WERI-Rb-1 (cell line): ENCODE measurements at places on chromosomes 16 and 17.

DNA sequence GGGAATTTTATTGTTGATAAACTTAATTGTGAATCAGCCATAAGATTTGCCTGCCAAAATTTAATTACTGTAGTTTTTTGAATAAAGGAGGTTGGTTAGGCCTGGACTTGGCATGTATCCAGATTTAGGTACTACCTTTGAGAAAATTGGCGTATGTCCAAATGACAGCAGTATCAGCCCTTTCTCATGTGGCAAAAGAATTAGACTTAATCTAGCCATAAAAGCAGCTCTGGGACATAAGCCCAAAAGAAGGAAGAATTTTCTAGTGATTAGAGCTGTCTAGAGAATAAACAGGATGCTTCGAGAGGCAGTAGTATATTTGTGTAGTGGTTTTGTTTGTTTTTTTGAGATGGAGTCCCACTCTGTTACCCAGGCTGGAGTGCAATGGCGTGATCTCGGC is 27.7 kb downstream of the PPM1E start:
- DNase-seq = no peak

- DNase-seq = no peak
Observed at GRCh38 chr17:41814195-41814594, 1.4 kb downstream of the FKBP10 start.

- DNase-seq = no peak
Observed at GRCh38 chr17:79809530-79810129, 12.8 kb upstream of the CBX8 start.

- no peak for DNase-seq
Observed at GRCh38 chr17:1957037-1957436, 68.1 kb downstream of the RTN4RL1 start.

DNA sequence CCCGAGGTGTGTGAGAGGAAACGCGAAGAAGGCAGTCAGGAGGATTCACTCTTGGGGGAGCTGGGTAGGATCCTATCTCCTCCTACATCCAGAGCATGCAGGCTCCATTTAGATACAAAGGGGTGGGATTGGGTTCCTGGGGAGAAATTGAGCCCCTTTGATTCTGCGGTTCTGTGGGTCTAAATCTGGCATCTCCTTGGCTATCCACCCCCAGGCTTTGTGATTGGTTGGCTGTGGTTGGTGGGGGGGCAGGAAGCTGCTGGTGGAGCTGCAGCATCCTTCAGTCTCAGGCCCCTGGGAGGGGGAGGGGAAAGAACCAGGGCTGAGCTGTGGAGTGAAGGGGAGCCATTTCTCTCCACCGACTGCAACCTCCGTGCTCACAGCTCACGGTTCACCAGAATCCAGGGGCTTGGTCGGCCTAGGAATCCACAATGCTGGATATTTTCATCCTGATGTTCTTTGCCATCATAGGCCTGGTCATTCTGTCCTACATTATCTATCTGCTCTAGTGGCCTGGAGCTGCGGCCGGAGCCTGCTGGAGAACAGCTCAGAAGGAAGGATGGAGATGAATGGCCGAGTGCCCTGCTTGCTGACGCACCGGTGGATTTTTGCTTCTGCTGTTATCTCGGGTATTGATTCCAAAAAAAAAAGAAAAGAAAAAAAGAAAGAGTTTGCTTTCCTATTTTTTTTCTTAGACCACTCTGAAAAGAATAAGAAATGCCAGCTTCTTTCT is at the start of gene LASP1NB:
Gene LASP1NB, plus strand, starts transcription at position 352 of the 733 bp plus-strand sequence.
- no peak for DNase-seq

DNA sequence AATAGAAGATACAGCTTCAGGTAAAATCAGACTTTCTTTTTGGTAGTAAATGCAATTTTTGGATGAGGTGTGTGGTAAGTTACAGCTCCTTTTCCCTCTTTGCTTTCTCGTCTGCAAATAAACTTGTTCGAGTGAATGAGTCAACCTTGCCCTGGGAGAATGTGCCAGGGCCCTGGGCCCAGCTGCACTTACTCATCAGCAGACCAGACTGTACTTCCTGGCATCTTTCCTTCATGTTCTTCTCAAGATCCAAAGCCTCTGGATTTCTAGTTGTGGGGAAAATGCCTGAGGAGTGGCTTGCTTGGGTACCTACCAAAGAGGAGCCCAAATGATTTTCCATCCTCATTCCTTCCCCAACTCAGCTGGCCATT is 5.4 kb upstream of the G6PC1 start:
- no peak for DNase-seq

DNA sequence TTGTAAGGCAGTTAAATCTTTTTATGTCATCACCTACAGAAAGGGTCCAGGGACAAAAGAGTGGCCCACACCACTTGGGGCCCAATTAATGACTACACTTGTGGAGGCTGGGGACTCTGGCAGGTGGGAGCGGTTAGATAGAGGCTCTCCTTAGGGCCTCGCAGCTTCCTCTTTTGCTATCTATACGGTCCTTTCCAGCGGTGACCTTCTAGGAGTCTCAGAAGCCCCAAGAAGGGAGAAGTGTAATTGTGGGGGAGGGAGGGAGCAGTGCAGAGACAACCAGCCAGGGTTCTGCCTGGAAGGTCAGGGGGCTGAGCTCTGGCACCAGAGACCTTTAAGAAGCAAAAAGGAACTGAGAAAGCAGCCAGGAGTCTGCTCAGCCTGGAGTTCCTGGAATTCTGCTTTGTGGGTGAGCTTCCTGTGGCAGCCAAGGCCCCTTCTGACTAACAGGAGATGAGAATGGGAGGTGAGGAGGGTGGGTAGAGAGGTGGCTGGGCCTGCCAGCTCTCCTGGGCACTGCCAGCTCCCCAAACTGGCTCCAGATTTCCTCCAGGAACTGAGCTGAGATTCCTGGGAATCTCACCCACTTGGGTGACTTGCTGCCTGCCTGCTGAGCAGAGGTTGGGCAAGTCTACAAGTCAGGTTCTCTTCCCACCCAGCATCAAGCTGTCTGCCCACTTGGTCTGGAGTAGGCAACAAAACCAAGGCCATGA is 16.3 kb upstream of the MAP3K14 start:
- DNase-seq = no peak

- DNase-seq = no peak
Observed at GRCh38 chr16:23876256-23876896, 40.6 kb downstream of the PRKCB start.

DNA sequence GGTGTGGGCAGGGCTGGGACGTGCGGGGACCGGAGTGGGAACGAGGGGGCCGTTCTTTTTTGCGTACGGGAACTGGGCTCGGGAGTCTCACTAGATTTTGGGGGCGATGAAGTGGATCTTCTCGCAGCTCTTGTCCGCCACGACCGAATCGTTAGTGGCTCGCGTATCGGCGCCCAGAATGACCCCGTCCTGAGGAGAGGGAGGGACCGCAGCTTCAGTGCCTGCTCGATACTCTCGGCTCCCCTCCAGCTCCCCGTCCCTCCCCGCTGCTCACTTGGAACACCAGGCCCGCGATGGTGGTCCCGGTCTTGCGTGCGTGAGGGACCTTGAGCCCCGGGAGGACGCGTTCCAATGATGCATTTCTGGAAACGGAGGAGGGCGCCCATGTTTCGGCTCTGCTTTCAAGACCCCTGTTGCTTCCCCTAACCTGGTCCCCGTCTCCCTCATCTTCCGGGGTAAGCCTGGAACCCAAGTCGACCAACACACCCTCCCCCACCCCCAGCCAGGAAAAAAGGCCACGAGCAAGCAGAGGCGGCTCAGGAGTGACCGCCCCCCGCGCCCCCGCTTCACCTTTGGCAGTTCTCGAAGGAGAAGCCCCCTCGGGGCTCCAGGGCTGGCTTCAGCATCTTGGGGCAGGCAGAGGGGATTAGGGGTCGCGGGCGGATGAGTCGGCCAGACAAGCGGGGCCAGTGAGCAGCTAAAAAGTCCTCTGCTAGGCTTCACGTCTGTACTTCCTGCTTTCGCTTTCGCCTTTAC is at the start of gene PSMB10:
Gene PSMB10, minus strand, starts transcription at position 727 of the 756 bp plus-strand sequence. Its CDS starts 101 bp downstream, at position 626.
- DNase-seq = peak; percentile 40

- no peak for DNase-seq
Observed at GRCh38 chr16:48491517-48491916, 106.3 kb upstream of the SIAH1 start.

DNA sequence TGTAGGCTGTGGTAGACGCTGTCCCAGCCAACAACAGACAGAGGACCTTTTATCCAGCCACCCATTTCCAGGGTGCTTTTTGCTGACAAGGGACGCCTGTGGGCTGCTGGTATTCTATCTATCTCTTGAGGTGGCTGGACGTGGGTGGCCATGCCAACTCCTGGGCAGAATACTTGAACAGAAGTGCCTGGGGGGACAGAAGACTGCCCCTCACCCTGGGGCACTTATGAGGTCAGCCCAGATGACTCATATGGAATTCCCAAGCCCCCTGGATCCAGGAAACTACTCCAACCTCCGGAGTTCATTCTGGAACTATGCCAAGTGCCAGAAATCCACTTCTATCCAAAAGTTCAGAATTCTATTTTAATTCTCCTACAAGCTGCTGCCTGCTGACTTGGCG is 61.3 kb downstream of the CDRT4 start:
- DNase-seq = no peak
